Fibroblast of the aortic adventitia (primary cell): ENCODE measurements at places on chromosomes 2 and 18. TPM values are rescaled to one million over a fixed set of nuclear protein-coding genes. Genes with fewer than 3 reads are reported as not detected.

- no peak for DNase-seq
Measured at GRCh38 chr2:652881-653480, 24.2 kb downstream of the TMEM18 start.

GREB1 gene
- under 0.01 and 1.7 TPM in 2 replicates for total RNA-seq

- DNase-seq: no peak
Measured at GRCh38 chr2:30505500-30506180, 58.6 kb downstream of the LCLAT1 start.

PARD6G gene
- total RNA-seq: 0.54 and 2.5 TPM in 2 replicates

- DNase-seq: no peak
Measured at GRCh38 chr2:73930386-73930785, 3.7 kb downstream of the DGUOK start.

DNA sequence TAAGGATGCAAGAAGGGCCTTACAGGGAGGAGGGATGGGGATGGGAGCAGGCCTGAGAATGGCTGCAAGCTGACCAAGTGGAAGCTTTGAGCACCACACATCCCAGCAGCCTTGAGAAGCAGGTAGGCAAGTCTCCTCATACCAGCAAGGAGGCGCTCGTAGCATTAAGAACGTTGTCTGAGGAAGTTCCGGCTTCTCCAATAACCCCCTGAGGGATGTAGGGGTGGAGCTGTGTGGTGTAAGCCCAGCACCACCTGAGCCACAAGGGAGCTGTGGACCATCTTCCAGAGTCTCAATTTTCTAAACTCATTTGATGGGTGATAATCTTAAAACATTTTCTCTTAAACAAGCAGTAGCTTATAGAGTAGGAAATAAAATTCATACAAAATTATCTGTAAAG lies 50.6 kb downstream of the ST3GAL5 start:
- no peak for DNase-seq
